ENCODE measurements at places on chromosomes 3 and 15.

DNA sequence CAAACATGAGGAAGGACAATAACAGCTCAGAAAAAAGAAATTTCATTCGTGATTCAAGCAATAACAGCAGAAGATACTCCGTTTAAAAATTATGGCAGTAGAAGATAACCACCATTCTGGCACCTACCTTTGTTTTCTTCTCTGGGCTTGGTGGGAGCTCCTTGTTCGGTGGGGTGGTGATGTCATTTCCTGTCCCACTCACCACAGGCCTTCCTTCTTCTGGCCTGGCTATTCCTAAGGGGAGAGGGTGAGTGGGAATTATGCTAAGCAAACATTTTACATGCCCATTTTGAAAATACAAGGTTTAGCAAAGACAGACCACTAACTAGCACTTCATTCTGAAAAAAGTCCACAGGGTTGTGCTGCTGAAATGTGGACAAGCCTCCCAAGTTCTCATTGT lies 74.4 kb downstream of the DHX30 start:
- no peak for DNase-seq

- DNase-seq: no peak
Measured at GRCh38 chr3:134864636-134865035, 69.6 kb downstream of the EPHB1 start.

DNA sequence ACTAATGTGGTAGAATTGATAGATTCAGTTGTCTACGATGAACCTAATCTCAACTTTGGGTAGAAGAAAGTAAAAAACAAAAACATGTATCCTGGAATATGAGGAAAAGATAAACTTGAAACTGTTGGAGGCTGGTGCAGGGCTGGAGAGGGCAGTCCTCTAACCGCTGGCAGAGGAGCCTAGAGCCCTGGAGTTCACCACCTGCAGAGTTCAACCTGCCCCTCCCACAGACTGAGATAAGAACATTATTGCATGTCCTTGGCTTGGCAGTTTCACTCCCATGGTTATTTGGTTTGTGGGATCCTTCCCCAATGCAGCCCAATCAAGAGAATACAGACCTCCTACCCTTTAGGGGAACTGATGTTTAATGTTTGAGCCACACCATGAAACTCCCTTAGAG lies 53.2 kb upstream of the GATM start:
- DNase-seq: no peak

DNA sequence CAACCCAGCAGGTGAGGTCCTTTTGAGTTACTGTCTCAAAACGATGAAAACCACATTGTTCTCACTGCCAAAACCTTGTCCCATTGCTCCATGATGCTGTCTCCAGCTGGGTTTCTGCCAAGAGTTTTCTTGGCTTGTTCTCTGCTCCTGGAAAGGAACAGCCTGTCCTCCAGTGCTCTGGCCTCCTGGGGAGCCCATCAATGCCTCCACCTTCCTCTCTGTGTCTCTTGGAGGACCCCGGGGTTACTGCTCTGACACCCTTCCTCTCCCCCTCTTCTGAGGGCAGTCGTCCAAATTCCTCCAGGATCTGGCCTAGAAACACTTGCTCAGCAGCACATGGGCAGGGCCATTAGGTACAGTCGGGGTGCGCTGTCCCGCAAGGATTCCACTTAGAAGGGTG lies 63.9 kb upstream of the RGMA start:
- DNase-seq: no peak

DNA sequence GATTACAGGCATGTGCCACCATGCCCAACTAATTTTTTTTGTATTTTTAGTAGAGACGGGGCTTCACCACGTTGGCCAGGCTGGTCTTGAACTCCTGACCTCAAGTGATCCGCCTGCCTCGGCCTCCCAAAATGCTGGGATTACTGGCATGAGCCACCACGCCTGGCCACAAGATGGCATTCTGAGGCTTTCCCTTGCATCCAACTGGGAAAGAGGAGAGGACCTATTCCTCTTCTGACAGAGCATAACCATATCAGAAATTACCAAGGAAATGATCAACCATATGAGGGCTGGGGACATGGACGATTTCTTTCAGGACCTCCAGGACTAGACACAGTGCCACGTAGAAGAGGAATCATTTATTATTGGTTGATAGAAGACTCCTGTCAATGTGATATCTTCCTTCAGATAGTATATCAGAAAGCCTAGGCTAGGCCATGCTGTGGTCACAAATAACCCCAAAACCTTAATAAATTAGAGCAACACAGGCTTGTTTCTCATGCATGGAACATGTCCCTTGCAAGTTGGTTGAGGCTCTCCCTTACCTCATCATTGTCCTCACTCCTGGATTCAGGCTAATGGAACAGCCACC lies 372.3 kb upstream of the IL12A start:
- no peak for DNase-seq

GRCh38 chr15:46278062-46278461 lies 643.2 kb downstream of the SQOR start:
- DNase-seq: no peak

- no peak for DNase-seq
Measured at GRCh38 chr3:174342171-174342570, 517.0 kb upstream of the NAALADL2 start.

GRCh38 chr3:145798007-145798406 lies 363.0 kb downstream of the PLOD2 start:
- no peak for DNase-seq
